Activated CD4-positive, alpha-beta T cell treated with anti-CD3 and anti-CD28 coated beads, Interleukin-2, amount 50 U/mL, for 48 hours (primary cell): ENCODE measurements at places on chromosomes 12 and 14.

DNA sequence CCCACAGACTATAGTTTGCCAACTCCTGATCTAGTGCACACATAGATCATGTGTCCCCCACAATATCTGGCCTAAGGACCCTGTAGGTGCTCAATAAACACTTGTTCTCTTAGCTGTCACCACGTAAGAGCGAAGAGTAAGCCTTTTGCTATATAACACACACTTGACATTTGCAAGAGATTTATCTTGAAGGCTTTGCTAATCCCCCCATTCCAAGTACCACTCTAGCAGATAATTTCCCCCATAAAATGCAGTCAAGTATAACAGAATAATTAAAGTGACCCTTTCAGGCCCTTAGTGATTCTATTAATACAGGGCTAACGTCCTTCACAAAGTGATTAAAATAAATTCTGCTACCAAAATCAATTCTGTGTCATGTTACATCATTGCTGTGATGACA lies 87.5 kb downstream of the PLXNC1 start:
- no peak for DNase-seq

DNA sequence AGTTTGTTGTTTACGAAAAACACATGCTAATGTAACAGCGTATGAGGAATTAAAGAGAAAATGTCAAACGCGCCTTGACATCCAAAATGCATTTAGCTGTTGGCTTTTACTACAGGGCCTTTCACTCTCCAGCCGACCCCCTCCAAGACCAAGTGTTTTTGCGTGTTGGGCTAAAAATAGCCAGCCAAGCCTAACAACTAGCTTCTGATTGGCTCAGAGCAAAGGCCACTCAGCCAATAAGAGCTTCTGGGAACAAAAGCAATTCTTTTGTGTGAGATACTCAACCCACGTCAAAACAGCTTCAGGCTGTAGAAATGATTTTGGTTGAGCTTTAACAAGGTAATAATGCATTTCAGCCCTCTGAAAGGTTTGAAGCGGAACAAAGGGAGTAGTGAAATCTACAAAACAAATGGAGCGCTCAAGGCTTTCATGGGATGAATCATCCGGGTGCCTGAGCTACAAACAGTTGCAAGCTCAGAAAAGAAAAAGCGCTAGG lies 198.7 kb upstream of the DCN start:
- DNase-seq = no peak

GRCh38 chr12:989051-989450 lies 2.0 kb upstream of the ERC1 start:
- no peak for DNase-seq

- DNase-seq = no peak
Measured at GRCh38 chr14:90042496-90043252, 19.1 kb upstream of the KCNK13 start.

GRCh38 chr12:20798554-20798953 lies 12.0 kb upstream of the SLCO1B3 start:
- DNase-seq = no peak

DNA sequence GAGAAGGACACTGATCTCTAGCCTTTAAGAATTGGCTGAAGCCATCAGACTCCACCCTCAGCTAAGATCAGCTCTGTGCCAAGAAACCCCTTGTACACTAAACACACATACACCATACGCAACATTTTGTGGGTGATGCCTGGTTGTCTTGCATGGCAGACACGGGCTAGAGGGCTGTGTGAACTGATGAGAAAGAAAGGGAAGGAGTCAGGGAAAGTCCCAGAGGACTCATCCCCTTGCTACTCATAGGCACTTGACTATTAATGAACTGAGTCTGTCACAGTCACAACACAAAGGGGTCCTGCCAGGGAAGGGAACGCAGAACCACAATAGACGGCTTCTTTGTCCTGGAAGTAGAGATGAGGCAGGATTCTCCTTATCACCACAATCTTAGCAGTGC lies 80.8 kb downstream of the EMP1 start:
- no peak for DNase-seq

- no peak for DNase-seq
Measured at GRCh38 chr14:83883732-83884131, 1646.2 kb upstream of the FLRT2 start.

GRCh38 chr12:55982319-55982936 lies 8.6 kb downstream of the RAB5B start:
- no peak for DNase-seq
